Left ventricle myocardium inferior (tissue), 1 donor: ENCODE measurements at places on chromosomes 6 and 20.

DNA sequence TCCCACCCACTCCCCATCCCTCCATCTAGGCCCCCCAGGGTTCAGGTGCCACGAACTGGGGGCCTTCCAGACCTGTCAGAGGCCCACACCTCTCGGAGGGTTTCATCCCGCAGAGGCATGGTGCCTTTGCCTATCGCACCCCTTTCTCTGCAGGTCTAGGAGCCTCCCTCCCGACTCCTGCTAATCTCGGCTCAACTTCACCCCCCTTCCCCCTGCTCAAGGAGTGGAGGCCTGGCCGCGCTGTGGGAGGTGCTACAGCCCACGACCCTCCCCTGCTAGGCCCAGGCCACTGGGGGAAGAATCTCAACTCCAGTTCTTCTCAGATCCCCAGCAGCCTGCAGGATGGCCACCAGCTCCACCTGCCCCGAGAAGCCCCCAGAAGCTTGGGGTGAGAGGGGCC is at the start of gene TULP1:
TULP1 (minus strand) TSS at position 157 of the 400 bp plus-strand sequence; CDS start at position 119, 38 bp downstream.
- DNase-seq = no peak

DNA sequence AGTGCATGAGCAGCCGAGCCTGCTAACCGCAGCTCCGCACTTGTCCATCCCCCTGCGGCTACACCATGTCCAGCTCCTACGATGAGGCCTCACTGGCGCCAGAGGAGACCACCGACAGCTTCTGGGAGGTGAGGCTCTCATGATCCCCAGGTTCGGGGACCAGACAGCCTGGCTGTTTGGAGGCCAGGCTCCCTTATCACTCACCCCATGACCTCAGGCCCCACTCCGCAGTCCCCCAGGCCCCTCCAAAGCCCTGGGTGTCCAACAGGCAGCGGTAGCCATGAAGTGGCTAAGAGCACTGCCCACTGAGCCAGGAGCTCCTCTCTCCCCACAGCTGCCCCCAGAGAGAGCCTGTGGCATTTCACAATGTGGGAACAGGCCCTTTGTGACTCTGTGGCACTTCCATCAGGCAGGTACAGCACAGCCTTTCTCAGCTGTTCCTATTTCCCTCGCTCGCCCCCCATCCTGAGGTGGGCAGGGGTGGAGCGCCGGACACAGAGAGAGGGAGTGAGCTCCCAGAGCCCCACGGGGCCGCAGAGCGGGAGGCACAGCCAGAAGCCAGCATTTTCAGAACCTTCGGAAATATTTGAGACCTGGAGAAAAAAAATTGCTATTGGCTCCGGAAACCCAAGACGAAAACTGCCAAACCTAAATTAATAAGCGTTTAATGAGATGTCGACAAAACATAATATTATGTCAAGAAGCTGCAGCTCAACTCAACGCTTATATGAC is 29.7 kb downstream of the SPDEF start:
- no peak for DNase-seq

DNA sequence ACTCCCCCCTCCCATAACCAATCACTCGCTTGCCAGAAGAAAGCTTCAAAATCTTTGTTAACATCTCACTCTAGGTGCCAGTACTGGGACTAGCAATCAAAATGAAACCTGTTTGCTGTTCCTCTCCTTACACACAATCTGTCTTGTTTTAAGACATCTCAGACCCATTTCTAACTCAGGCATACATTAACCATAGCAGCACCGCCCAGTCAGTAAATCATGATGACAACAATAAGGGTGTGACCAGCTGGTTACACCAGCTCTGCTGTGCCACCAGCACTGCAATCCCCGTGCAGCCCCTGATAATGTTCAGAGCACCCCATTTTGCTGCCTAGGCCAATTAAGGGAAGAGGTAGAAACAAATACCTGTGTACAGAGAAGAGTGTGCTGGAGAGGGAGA is 185.2 kb upstream of the TAB2 start:
- no peak for DNase-seq

- DNase-seq = no peak
These were observed 112.4 kb downstream of the BTBD9 start for GRCh38 chr6:38527371-38527770.

GRCh38 chr20:1895674-1896483 is 672 bp downstream of the SIRPA start:
- no peak for DNase-seq

GRCh38 chr20:4152696-4153235 is 137.4 kb upstream of the RNF24 start:
- DNase-seq = no peak

DNA sequence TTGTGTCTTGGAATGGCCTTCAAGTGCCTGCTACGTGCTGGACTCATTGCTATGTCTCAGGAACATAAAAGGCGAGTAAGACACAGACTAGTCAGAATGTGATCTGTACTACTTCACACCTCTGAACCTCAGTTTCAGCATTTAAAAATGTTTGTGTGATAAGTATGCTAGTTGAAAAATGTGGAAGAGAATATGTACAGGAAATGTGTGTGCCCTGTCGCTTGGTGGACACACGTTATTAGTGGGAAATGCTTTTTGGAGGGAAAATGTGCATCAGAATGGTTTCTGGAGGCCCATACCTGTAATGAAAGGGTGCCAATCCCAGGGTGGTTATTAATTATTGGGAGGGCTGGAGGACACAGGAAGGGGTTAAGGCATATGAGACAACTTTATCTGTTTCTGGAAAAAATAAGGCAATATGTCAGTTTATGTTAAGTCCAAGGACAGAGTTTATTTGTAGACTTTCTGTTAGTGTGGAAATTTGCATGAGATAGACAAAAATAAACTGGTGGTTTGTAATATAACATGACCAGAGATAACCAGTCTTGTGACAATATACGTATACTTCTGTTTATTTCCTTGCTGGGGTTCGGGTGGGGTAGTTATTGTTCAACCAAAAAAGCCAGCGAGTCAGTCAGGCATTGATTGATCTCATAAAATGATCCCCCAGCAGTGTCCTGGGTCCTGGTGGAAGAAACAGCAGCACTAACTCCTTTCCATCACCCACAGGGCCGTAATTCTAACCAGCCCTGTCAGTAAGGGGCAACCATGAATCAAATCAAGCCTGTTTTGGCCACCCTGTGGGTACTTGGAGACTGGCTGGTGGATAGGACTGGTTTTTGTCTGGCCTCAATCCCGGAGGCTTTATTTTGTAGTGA is 117.9 kb downstream of the JARID2 start:
- no peak for DNase-seq

- DNase-seq = no peak
These were observed 50.7 kb upstream of the PLCG1 start for GRCh38 chr20:41086402-41087324.

DNA sequence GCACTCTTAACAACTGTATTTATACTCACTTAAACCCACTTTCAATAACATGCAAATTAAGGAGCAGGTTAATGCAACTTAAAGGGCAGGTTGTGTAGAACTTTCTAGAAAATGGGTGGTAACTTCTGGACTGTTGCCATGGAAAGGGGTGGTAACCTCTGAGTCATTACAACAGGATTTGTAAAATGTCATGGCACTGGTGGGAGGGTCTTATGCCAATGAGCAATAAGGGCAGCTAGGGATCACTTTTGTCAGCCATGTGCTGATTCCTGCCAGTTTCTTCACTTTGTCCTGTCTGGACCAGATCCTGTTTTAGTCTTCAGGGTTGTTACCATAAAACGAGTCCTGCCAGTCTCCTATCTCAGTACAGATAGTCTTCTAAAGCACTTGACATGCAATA is 560.5 kb upstream of the PTCHD4 start:
- no peak for DNase-seq

DNA sequence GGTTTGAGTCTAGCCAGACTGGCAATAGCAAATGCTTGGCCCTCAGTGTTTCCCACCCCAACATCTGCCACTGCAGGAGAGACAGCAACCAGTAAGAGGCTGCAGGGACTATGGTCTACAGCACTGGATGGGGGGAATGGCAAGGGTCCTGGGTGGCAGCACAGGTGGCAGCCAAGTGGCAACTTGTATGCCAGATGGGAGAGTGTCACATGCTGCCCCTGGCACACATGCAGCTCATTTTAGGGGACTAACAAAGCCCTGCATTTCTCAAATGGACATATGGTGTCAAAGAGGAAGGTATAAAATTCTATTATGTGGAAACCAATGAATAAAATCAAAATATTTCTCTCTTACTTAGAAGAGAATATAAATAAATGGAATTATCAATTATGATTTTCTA is 298.7 kb upstream of the MARCKS start:
- no peak for DNase-seq

- DNase-seq = no peak
These were observed 81.8 kb downstream of the MLIP start for GRCh38 chr6:54192993-54193392.

DNA sequence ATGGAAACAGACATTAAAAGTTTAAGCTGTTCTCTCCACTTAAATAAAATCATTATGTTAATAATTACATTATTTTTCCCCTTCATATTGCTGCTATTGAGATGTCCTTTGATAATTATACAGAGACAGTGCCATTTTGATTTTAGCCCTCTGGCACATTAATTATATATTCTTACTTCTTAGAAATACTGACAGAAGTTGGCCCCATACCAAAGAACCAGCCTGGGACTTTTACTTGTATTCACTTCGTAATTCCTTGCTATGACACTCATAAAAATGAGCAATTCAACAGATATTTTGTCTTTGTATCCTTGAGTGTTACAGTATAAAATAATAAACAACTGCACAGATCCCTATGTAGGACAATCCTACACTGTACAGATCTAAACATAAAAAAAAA is 743.7 kb downstream of the TBC1D32 start:
- no peak for DNase-seq

- no peak for DNase-seq
These were observed 33.3 kb upstream of the TPBG start for GRCh38 chr6:82330171-82330804.

DNA sequence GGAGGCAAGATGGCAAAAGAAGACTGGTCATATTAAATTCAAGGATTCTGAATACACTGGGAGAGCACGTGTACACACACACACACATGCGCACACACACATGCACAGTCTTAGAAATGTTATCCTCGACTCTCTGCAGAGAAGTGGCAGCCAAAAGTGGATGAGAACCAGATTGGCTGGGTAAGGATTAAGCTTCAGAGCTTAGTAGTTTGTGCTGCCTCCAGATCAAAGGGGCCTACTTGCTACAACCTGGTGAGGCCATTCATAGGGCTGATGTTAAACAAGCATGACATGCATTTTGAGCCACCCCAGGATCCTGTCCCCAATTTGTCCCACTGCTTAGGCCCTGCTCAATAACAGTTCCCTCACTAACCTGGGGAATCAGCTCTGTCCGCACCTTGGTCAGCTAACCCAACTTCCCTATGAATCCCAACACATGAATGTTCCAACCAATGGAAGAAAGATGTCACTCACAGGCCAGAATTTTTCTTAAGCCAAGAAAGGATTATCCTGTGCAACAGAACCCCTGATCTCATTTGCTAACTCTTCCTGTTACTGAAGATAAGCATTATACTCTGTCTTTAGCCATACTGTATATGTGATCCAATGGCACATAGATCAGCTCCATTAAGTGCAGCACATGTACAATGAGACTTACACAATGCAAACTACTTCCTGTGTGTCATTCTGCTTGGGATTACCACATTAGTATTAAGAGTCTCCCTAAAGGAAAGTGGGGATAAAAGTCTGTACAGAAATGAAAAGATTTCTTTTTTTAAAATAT is 31.0 kb downstream of the TOMM6 start:
- no peak for DNase-seq

DNA sequence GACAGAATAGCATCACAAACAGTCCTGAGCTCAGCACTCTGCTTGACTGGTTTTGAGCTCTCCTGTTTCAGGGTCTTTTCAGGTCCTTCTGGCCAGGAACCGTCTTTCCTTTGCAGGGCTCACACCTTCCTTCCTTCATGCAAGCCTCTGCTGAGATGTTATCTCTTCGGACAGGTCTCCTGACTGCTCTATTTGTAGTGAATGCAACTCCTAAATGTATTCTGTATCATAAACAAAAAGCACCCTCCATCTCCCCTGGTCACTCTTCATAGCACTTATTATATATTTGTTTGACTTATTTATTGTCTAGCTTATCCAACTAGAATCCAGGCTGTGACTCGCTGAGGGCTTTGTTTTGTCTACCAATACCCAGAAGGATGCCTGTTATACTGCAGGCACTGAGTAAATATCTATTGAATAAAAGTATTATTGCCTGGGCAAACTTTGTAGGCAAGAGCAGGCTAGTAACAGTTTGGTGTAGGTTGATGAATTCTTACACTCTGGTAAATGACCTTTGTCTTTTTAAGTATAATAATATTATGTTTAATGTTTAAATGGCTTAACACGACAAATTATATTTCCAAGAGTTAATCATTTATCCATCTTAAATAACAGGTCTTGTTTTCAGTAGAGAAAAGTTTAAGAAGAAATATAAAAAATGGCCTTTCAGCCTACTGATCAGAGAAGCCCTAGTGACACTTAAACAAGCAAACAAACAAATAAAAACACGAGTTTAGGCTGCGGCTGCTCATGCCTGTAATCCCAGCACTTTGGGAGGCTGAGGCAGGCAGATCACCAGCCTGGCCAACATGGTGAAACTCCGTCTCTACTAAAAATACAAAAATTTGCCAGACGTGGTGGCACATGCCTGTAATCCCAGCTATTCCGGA is 199.7 kb downstream of the BCAS1 start:
- no peak for DNase-seq

GRCh38 chr20:63083831-63084562 is 77.2 kb upstream of the BHLHE23 start:
- DNase-seq = no peak

DNA sequence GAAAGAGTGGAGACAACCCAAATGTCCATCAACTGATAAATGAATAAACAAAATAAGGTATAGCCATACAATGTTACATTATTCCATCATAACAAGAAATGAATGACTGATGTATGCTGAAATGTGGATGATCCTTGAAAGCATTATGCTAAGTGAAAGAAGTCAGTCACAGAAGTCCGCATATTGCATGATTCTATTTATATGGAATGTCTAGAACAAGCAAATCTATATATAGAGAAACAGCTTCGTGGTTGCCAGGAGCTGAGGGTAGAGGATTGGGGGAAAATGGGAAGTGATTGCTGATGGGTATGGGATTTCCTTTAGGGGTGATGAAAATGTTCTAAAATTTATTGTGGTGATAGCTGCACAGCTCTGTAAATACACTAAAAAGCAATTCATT is 196.8 kb downstream of the ATXN1 start:
- DNase-seq = no peak

DNA sequence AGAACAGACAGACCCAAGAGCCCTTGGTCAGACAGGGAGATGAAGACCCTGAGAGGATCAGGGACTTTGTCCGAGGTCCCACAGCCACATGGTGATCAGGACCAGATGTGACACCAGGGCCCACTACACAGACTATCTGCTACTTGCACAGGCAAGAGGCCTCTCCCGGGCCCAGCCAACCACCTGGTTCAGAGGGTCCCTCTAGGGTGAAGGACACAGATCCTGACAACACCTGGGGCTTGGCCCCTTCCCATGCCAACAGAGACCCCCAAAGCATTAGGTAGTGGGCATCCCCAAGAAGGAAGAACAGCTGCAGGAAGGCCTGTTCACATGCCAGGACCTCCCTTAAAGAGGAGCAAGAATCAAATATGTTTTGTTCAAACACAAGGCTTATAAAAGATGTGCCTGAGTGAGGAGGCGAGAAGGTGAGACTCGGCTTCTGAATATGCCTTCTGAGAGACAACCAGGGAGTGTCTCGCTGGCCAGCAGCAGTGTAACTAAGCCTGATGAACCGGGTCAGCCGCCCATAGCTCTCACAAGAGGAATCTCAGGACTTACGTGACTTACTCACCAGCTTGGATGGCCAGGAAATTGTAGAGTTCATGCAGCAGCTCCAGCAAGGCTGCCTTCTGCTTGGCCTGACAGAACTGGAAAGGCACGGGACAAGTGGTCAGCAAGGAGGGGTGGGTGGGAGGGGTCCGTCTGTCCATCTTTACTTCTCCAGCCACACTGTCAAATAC is 5.0 kb downstream of the LEMD2 start:
- DNase-seq = no peak

GRCh38 chr20:48451401-48451800 is 376.4 kb downstream of the PREX1 start:
- DNase-seq = no peak
